ENCODE measurements at places on chromosomes 2 and 18.

GRCh38 chr2:154549869-154550268 is 148.6 kb upstream of the KCNJ3 start:
- DNase-seq: no peak

DNA sequence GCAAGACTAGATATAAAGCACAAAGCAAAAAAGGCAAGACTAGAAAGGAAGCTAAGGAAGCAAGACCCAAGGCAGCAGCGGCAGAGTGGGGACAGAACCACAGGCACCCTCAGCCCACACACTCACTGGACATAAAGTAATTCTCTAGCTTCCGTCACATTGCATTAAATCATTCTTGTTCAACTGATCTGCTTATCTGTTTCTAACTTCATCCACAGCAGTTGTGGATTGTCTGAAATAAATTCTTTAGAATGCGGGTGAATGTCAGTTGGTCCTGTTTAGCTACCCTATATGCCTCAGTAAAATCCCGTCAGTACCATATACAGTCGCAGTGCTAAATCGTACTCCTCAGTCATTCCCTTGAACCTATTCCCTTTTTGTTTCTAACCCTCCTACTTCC is 183.2 kb upstream of the SLC39A10 start:
- no peak for DNase-seq

DNA sequence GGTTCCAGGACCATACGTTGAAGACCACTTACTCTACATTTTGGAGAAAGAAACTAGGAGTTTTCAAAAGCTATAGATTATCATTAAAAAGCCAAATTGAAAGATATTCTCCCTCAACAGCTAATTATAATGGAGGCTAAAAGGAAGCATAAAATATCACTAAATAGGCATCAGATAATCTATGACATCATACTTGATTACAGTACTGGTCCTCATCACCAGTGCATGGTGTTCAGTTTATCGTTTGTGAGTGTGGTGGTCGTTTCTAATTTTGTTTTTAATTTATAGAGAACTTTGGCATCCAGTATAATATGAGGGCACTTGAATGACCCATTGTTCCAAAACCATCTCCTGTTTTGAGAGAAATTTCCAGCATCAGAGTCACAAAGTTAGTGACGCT is 80.9 kb downstream of the HNRNPLL start:
- DNase-seq: no peak

DNA sequence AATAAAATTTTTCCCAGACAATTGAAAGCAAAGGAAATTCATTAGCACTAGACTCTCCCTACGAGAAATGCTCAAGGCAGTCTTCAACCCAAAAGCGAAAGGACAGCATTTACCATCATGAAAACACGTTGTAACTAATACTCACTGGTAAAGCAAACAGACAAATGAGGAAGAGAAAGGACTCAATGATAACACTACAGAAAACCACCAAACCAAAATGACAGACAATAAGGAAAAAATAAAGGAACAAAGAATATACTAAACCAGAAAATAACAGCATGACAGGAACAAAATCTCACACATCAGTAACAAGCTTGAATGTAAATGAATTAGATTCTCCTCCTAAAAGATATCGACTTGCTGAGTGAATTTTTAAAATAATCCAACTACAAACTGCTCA is 190.7 kb downstream of the NOL4 start:
- no peak for DNase-seq

DNA sequence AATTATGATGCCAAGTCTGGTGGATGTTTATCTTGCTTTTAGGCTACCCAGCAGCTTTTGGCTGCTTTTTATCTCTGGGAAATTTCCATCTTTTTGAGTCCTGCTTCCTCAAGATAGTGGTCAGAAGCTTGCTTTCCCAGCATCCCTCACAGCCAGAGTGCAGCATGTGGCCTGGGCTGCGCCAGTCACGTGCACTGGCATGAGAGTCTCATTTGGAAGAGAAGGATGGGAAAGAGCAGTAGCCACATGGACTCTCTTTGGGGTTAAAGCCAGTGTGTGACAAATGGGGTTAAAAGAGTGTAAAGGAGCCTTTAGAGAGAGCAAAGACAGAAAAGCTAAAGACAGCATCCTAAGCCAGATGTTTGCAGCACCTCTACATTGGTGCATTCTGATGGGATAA is 12.7 kb downstream of the GPR39 start:
- DNase-seq: no peak

DNA sequence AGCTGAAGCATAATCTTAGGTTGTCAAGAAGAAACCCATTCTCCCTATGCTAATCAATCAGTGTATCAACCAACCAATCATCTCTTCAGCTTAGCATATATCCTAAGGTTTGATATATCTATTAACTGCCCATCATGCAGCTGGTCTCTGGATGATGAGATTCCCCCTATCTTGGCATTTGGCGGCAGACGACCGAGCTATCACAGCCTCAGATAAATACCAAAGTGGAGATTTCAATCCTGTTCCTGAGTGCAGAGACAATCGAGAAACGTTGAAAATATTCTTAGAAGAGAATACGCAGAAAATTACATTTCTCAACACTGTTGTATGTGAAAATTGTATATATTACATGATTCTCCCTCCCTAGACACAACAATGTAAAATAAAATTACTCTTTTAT is 259.0 kb upstream of the SIX3 start:
- DNase-seq: no peak

GRCh38 chr2:200279857-200280256 is 26.6 kb upstream of the SPATS2L start:
- no peak for DNase-seq

- DNase-seq: no peak
These were observed 46.3 kb downstream of the RTTN start for GRCh38 chr18:70158992-70159717.

- DNase-seq: no peak
These were observed 616 bp downstream of the RNPEPL1 start for GRCh38 chr2:240568678-240569522.
